EL (cell line): ENCODE measurements at places on chromosomes 2 and 18.

GRCh38 chr18:55735969-55736368 is 148.0 kb upstream of the TCF4 start:
- DNase-seq = no peak

GRCh38 chr18:7855671-7856070 is 288.6 kb downstream of the PTPRM start:
- DNase-seq = no peak

DNA sequence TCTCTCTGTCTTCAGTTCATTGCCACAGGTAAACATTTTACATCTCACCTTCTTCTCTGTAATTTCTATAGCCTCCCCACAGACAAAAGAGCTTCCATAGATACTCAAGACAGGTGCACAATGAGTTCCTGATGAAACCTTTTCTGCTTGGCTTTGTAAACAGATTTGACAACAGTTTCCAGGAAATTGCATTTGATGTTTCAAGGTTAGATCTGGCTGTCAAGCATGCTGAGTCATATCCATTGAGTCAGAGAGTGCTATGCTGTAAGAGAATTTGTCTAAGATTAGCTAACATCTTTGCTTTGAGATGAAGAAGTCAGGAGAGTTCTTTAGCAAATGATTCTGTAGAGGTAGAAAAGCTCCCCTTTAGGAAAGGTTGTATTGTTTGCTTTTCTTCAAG is 40.6 kb upstream of the MAP2 start:
- peak; percentile 75 for DNase-seq

GRCh38 chr2:174939046-174939445 is 66.1 kb downstream of the CHN1 start:
- DNase-seq = peak; percentile 76

DNA sequence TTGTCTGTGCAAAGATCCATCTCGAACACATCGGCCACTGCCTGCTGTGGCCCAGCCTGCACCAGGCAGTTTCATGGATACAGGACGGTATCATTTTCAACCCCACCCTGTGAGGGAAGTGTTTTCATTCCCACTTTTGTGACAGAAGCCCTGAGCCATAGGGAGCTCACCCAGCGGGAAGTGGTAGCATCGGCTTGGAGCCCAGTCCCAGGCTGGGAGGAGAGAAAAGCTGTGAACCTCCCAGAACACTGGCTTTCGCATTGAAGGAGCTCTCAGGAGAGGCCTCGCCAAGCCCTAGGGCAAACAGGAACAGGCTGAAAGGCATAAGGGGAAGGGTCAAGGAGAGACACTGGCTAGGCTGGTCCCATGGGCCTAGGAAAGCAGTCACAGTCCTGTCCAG is 166.1 kb downstream of the TFCP2L1 start:
- DNase-seq = no peak

- peak; percentile 54 for DNase-seq
These were observed 10.1 kb downstream of the CYP26B1 start for GRCh38 chr2:72137498-72138010.

DNA sequence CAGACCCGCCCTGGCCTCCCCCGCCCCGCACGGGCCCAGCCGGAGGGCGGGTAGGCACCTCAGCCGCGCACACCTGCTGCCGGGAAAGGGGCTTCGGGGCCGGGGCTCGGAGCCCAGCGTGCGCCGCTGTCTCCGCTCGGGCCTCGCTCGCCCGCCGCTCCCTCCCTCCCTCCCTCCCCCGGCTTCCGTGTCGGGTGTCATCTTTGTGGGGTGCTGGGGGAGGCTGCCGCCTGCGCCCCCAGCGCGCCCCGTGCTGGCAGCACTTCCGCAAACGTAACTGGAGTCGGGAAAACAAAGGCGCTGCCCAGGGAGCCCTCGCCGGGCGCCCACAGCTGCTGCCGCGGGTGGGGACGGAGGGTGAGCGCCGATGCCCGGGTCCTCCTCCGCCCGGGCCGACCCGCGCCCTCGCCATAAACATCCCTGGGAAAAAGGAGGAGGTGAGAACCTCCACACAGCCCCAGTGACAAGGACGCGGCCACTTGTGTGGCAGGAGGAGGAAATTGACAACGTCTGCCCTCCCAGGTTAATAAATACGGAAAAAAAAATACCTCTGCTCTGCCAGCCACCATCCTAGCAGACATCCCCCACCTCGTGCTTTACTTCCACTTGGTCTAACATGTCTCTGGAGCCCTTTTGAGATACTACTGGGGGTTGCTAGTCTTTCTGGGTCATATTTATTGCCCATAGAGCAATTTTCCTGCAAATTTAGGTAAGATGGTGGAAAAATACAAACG is 550 bp downstream of the MFSD6 start:
- peak; percentile 57 for DNase-seq

DNA sequence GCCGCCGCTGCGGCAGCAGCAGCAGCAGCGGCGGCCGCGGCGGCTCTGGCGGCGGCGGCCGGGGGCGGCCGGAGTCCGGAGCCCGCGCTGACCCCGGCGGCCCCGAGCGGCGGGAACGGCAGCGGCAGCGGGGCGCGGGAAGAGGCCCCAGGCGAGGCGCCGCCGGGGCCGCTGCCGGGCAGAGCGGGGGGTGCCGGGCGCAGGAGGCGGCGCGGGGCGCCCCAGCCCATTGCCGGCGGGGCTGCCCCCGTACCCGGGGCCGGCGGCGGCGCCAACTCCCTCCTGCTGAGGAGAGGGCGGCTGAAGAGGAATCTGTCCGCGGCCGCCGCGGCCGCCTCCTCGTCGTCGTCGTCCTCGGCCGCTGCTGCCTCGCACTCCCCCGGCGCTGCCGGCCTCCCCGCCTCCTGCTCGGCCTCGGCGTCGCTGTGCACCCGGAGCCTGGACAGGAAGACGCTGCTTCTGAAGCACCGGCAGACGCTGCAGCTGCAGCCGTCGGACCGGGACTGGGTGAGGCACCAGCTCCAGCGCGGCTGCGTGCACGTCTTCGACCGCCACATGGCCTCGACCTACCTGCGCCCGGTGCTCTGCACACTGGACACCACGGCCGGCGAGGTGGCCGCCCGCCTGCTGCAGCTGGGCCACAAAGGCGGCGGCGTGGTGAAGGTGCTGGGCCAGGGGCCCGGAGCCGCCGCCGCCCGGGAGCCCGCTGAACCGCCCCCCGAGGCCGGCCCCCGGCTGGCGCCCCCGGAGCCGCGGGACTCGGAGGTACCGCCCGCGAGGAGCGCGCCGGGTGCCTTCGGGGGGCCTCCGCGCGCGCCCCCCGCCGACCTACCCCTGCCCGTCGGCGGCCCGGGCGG is 646 bp downstream of the PHLPP1 start:
- peak; percentile 65 for DNase-seq

GRCh38 chr18:39994498-39994897 is 1960.5 kb upstream of the PIK3C3 start:
- DNase-seq = no peak

GRCh38 chr2:74925361-74925786 is 33.1 kb upstream of the POLE4 start:
- DNase-seq = no peak

DNA sequence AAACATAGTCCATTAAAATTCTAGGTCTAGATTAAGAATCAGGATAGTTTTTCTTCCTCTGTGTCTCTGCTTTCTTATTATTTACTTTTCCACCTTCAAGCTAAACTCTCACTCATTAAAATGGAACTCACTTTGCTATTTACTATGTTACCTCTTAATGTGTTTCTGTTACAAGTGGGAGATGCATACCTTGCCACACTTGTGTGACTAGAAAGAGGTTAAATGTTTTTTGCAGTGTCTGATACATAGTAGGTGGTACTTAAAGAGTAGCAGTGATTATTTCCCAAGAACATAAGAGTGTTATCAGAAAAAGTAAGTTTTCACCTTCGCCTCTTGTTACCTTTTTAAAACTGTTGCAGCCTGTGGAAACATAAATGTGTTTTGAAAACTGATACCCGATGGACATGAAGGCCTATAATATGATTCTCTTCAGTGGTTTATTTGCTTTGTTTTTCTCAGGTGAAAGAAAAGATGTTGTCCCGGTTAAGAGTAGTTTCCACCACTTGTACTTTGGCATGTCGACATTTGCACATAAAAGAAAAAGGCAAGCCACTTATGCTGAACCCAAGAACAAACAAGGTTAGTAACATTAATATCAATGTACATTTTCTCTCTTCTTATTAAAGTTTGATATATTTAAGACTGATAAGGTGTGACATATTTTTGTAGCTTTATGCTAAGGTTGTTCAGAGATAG is 16.6 kb downstream of the ME2 start:
- DNase-seq = no peak

GRCh38 chr2:127581050-127581345 is 45.5 kb downstream of the MYO7B start:
- no peak for DNase-seq

- DNase-seq = peak; percentile 6
These were observed 13.4 kb downstream of the ITGAV start for GRCh38 chr2:186603286-186603685.

DNA sequence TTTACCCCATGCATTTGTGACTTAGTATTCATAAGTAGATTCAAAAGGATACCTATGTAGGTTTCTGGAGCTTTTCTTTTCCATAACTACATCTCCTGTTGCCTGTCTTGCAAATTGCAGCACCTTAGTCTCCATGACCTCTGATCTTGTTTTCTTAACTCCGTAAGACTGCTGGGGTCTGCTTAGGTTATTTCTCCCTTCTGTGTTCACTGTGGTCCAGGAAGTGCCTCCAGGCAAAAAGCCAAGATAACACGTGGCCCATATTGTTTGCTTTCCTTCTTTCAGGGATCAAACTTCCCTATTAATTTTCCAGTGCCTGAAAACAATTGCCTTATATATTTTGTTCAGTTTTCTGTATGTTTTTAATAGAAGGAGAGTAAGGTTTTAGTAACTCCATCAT is 86.4 kb downstream of the GCA start:
- DNase-seq = no peak

DNA sequence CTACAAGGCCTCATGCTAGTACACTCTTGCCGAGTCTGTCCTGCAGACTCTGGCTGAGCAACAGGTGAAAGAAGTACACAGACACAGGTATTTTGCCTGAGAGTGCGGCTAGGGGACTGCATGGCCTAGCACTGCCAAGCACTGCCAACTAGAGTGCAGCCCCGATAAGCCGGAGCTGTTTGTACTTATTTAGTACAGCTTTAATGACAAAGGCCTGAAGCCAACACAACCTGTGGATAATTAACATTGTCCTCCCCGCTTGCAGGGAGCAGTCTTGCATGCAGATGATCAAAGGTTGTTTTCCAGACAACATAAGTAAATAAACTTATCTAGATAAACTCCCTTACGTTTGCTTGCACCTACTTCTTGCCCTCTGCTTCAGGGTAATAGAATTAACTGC is 63.7 kb upstream of the MMADHC start:
- no peak for DNase-seq

- DNase-seq = no peak
These were observed 246.3 kb downstream of the SUCLG1 start for GRCh38 chr2:84212611-84213314.

DNA sequence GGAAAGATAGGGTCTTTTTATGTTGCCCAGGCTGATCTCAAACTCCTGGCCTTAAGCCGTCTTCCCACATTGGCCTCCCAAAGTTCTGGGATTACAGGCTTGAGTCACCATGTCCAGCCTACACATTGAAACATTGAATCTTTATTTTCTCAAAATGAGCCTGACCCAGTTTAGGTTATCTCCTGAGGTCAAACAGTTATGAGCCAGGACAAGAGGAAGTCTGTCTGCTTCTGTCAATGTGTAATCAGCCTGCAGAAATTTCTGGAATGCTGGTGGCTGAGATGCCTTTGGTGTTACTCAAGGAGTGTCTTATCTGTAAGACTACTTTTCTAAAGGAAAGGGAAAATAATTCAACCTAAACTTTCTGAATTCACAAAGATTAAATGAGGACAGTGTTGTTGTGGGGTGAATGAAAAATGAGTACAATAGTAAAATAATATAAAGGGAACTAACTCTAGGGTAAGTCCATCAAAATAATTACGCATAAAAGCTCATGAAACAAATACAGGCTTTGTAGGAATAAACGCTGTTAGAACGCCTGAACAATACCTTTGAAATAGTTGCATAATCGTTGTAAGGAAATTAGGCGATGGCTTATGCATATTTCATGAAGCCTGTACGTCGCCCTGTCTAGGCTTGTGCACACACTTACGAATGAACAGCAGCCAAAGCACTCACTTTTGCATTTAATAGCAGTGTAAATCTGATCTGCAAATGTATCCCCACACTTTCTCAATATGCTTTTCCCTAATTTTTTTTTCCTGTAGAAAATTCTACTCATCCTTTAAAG is 260.8 kb downstream of the RDH14 start:
- DNase-seq = peak; percentile 95

- no peak for DNase-seq
These were observed 171.6 kb upstream of the SETBP1 start for GRCh38 chr18:44509048-44509447.

- DNase-seq = peak; percentile 81
These were observed 83.6 kb downstream of the ACVR1 start for GRCh38 chr2:157792335-157793052.

DNA sequence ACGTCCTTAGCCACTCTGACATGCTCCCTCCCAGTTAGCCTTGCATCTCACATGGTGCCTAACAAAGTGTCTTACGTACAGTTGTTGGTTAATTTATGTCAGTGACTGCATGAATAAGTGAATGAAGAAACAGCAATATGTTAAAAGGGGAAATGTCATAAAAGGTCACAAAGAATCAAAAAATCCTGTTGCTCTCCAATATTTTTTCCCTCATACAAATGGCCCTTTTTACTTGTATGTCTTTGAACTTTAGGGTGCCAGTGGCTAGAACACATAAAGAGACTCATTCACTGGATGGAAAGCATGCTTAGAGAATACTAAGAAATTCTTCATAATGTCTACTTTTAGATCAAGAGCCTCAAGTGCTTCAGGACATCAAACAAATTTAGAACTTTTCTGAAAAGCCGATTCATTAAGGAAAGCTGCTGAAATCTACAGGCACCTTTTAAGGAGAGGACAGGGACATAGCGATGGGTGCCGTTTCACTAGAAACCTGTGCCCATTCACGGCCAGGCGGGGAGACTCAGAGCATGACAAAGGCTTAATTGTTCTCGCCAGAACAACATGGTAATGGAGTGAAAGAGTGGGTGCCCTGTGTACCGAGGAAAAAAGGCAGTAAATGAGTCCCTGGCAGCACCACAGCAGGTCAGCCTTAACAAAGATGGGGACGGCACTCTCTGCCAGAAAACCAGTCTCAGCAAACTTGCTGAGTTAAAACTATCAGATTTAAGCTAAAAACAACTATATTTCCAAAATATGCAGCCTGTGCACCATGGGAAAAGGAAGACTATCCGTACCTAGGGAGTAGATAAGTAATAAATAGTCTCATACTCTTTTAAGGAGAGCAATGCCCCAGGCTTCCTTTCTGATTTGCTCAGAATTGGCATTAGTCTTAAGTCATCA is 71.6 kb upstream of the SPTBN1 start:
- no peak for DNase-seq
